ENCODE measurements at places on chromosomes 5 and 9.

GRCh38 chr9:91195372-91196012 is 166.2 kb downstream of the AUH start:
- DNase-seq = no peak

GRCh38 chr5:96115147-96115807 is 153.6 kb upstream of the ELL2 start:
- DNase-seq = no peak

GRCh38 chr9:127890053-127890452 is 9.3 kb downstream of the ST6GALNAC6 start:
- no peak for DNase-seq

DNA sequence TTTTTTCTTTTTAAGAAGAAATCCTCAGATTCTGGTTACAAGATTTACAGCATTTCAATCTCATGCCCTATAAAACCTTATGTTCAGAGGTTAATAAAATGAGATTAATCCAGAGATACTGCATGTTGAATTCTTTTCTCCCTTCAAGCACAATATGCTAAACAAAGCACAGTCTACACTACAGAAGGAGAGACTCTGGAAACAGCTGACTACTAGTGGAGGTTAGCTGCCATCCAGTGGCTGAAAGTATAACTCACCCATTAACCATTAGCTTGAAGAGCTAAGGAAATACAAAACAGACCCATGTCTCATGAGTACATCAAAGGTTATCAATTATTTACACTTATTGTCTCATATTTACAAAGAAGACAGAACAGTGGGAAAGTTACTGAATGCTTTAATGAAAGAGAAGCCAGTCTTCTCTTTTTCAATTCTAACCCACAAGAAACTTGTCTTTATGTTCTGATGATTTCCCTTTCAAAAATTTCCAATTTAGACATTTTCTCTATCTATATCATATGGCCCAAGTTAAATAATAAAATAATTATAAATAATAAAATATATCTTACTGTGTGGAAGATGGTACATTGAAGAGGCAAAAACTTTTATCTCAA is 12.7 kb upstream of the DNAH5 start:
- no peak for DNase-seq

DNA sequence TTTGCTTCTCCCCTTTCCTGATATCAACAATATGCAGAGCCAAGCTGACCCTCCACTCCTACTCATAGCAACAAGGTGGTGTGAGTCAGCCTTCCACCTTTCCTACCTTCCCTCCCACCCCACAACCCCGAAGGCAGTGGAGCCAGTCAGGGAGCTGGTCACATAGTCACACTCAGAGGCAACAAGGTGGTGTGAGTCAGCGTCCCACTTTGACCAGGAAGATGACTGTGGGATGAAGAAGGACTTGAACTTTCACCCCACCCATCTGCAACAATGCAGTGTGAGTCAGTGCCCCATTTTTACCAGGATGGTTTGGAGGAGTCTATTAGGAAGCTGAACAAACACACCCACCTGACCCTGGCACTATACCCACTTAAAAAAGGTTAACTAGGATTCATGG is 30.1 kb upstream of the ZNF782 start:
- no peak for DNase-seq

DNA sequence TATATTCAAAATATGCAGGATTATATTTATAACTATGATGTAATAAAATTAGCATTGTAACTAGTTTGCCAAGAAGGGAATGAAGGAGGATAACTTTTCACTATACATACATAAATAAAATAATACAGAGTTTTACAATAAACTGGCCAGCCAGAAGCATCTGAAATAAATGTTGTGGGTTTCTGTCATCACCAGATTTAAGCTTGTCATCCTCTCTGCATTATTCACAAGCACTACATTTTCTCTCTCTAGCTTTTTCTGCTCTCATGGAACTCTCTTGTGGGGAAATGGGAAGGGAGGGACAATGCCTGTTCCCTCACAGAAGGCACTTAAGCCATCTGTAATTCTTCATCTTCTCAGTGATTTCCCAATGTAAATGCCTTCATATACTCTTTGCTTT is 626.8 kb downstream of the SEMA5A start:
- DNase-seq = no peak

GRCh38 chr9:112198646-112199045 is 23.5 kb upstream of the SUSD1 start:
- DNase-seq = no peak

- DNase-seq = no peak
These were observed 34.0 kb upstream of the FLT4 start for GRCh38 chr5:180683220-180683922.

DNA sequence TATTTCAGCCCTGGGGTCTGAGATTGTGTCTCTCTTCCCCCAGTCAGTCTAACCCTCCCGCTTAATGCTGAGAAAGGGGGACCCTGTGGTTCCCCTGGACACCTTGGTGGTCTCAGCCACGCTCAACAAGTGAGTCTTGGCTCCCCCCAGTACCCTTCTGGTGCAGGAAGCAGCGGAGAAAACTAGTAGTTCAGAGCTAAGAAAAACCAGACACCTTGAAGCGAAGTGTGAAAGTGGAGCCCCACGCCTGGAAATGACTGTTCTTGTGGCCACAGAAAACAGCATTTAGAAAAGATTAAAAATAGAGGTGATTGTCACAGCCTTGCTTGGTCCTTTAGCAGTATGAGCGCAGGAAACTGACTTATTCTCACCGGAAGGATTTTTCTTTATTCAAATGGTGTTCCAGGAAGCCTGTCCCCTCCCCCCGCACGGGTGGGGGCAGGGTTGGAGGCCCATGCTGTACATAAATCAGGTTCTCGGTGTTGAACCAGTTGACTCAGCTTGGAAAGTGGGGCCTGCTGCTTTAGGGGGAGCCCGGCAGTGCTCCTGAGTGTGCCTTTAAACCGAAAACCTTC is 8.1 kb downstream of the ARPC5L start:
- peak; percentile 63 for DNase-seq

DNA sequence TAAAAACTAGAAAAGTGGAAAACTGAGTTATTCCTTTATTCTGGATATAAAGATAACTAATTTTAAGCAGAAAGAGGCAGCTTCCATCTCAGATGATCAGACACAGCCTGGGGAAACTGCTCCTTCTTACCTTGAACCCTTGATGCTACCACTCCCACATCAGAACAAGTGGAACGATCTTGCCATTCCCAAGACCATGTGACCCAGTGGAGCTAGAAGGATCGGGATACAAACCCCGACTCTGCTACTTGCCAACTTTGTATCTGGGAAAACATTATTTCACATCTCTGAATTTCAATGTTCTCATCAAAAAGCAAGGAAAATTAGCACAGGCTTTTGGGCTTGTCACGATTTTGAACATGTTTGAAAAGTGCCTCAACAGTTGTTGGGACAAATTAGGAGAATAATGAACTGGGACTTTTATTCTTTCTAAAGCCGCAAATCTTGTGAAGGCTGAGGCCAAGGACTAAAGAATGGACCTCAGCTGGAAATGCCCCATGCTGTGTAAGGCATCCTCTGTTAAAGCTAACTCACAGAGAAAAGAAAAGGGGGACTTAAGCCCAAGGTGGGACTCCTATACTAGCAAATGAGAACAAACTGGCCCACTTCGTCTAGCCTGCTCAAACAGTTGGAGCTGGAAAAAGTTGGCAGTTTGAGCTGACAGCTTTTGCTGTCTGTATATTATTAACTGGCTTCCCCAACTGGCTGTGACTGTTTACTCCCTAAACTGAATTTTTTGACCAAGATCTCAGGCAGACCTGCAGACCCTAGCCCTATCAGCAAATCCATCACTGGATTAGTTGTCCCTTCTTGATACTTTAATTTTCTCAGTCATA is 552.3 kb downstream of the EFNA5 start:
- DNase-seq = no peak

- DNase-seq = no peak
These were observed 11.0 kb downstream of the SPINK14 start for GRCh38 chr5:148179234-148179824.

GRCh38 chr5:178529080-178529479 is 61.1 kb downstream of the COL23A1 start:
- DNase-seq = no peak

DNA sequence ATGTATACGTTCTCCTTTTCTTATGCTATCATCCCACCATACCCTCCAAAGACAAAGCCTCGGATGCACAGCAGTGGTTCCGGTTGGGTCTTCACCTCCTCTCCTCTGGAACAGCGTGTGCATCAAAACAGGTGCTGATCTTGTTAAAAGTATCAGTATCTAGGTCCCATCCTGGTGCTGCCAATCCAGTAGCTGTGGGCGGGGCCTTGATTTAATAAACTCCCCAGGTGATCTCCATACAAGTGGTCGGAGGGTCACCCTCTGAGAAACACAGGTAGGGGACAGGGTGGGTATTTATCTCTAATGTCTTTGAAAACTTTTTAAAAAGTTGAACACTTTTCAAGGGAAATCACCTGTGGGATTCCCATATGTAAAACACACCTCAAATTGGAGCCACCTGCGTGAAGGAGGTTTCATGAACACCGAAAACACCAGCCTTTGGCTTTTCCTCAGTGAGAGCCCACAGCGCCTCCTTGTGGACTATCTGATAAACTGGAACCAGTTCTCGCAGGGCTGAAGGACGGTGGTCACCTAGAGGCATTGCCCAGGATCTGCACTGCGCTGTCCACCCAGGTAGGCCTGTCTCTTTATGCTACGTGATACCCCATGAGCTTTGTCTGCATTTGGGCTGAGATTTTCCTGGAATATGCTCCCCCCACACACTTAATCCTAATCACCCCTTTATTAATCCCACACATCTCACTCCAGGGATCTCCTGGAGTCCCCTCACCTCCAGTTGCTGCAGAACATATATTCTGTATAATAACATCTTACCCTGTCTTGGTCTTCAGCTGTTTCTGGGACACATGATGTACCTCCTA is 80.5 kb upstream of the EPB41L4B start:
- no peak for DNase-seq

GRCh38 chr5:126914801-126915436 is 115.4 kb downstream of the MARCHF3 start:
- peak; percentile 35 for DNase-seq

DNA sequence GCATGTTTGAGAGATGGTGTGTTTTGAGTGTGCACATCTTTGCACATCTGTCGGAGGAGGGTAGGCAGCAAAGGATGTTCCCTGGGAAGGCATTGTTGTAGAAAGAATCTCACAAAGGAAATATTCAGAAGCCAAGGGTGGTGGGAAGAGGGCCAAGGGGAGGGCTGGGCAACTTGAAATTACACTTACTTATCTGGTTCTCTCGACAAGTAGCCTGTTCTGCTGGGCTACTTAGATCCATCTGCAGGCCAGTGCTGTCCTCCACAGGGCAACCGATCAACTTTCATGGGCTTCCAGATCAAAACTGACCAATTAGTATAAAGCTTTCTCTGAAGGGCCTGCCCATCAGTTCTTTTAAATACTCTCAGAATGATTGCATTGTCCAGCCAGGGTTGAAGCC is 495.2 kb downstream of the GADD45G start:
- no peak for DNase-seq

GRCh38 chr5:131019601-131020315 is 145.3 kb downstream of the HINT1 start:
- DNase-seq = no peak

DNA sequence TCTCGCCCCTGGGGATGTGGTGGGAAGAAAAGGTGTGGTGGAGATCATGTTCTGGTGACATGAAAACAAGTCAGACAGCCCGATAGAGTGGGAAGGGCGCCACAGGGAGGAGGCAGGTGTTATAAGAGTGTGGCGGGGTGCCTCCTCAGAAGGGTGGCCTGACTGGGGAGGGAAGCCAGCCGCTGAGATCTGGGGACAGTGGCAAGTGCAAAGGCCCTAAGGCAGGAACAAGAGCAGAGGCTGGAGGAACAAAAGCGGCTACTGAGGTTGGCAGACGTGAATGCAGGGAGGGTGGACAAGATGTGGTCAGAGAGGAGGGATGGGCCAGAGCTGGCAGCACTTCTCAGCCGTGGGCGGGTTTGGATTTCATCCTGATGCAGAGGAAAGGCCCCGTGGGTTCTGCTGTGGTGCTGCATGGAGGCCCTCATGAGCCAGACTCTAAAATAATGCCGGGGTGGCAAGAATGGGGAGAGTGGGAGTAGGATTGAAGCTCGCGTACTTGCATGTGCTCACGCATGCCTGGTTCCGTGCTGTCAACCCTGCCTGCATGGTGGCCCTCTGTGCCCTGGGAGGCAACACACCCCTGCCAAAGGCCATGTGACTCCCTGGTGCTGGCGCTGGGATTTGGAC is 89.2 kb downstream of the MVB12B start:
- DNase-seq = no peak
